ENCODE measurements at places on chromosomes 6 and 20.

- no peak for DNase-seq
These were observed 9.3 kb upstream of the TXNDC5 start for GRCh38 chr6:7919871-7920270.

DNA sequence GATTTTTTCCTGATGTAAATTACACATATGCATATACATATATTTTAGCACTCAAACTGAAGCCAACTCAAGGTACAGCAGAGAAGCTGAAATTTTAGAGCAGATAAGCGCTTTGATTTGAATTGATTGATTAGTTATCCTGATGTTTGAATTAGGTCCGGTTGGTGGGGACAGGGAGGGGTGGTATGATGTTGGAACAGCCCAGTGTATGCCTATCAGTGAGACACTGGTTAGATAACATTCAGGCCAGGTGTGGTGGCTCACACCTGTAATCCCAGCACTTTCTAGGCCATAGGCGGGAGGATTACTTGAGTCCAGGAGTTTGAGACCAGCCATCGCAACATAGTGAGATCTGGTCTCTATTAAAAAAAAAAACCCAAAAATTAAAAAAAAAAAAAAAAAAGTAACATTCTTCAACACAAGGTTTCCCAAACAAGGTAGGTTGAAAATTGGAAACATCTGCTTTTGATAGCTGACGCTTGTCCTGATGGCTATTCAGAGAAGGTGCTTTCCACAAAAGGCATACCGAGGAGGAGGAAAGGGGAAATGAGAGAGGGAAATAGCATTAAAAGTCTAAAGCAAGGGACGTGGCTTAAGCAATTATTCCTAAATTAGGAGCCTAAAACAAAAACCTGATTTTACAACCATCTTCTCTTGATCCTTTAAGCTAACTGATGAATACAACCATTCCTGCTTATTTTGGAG lies 288.4 kb upstream of the JARID2 start:
- no peak for DNase-seq

DNA sequence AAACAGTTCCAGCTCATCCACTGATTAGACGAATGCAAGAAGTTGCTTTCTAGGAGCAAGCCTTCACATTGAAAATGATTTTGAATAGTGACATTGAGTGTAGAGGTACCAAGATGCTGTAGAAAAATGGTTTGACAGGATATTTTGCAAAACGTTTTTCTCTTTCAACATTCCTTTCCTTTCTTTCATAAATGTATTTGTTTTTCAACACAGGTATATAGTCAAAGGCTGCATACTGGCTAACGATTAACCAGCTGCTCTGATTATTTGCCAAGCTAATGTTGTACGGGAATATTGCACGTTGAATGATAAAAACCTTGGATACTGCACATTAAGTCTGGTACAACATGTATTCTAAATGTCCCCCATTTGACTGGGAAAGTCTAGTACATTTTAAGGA lies 78.8 kb upstream of the TENT5A start:
- no peak for DNase-seq

- DNase-seq: no peak
These were observed 166.6 kb upstream of the MARCKS start for GRCh38 chr6:113690281-113691259.

DNA sequence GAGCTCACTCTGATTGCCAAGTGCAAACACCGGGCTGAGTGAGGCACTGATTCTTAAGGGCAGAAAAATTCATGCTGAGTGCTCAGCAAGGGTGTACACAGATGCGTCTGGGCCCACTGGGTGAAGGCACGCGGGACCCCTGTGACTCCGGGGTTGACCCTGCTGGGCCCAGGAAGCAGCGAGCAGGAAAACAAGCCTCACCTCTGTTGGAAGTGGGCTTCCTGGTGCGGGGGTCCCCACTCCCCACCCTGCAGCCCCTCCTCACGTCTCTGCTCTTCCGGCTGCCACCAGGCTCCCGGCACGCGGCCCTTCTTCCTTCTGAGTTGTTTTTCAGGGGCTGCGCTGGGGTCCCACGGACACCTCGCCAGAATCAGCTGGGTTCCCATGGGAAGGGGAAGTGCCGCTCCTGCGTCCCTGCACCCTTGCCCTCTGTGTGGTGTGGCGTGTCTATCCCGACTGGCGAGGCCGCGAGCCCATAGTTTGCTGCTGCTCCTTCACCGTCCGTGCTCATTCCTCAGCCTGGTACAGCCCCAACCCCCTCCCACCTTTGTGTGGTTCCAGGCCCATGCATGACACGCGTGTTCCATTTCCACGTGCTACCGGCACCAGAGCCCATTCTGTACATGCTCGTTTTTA lies 80.6 kb upstream of the BHLHE23 start:
- no peak for DNase-seq

GRCh38 chr6:168428052-168428826 lies 12.7 kb upstream of the SMOC2 start:
- no peak for DNase-seq

Measured in activated T-cell treated with anti-CD3 and anti-CD28 coated beads for 24 hours (primary cell).